AG04450 (cell line): ENCODE measurements at places on chromosomes 6 and 20.

- no peak for DNase-seq
Observed at GRCh38 chr6:51893366-51893765, 194.0 kb downstream of the PKHD1 start.

DNA sequence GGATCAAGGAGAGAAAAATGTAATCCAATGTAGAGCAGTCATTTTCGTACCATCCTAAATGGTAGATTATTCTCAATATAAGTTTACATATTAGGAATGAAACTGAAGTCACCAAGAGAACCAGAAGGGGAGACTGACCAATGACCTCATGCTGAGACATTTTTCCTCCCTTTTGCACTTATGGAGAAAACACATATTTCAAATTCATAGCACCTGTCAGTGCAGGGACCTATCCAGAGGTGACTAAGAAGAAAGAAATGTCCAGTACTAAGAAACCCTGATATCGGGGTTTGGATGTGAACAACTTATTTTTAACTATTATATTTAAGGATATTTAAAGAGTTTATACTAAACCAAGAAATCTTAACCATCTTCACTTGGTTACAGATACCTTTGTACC is 16.6 kb upstream of the LYRM2 start:
- no peak for DNase-seq

DNA sequence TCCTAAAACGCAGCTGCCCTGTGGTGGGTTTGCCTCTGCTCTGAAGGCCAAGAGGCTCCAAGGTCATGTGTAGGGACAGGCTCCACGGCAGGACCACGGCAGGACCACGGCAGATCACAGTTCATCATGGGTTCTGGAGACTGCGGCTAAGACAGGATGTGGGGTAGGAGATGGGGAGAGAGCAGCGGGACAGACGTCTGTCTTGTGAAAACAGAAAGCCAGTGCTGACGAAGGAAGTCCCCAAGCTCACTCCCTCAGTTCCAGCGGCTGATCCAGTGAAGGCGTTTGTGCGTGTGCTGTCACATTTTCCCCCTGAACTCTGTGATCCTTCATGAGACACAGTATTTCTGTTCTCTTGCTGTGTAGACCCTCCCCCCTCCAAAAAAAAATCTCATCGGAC is 67.9 kb upstream of the PTGIS start:
- DNase-seq, result no peak

GRCh38 chr6:116443105-116443504 is 18.1 kb upstream of the CALHM6 start:
- no peak for DNase-seq

- no peak for DNase-seq
Observed at GRCh38 chr6:167255918-167256553, 35.1 kb upstream of the UNC93A start.

- no peak for DNase-seq
Observed at GRCh38 chr6:81331526-81331925, 421.0 kb downstream of the TENT5A start.

DNA sequence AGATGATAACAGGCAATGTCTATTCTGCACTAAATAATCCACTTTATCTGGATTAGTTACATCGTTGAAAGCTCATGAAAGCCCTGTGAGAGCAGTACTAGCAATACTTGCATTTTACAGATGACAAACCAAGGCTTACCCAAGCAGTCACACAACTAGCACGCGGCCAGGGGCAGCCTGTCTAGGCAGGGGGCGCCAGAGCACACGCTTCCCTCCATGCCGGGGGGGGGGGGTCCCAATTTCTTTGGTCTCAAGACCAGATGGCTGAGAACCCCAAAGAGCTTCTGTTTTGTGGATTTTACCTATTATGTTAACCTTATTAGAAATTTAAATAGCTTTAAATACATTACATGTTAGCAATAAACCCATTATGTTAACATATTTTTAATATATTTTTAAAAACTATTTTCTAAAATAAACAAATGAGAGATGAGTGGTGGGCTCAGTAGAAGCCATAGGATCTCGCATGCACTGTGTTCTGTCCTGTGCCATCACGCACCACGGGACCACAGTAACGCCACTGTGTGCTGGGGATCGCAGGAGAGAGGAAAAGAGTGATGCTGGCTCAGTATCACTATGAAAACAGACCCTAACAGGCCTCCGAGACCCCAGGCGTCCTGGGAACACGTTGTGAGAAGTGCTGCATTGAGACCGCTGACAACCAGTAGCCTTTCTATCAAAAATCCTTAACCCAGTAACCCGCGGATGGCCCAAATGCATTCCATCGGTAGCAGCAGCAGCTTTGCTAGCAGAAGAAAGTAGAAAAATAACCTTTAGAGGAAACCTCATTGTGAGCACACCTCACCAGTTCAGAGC is 5.3 kb upstream of the PRR18 start:
- no peak for DNase-seq

DNA sequence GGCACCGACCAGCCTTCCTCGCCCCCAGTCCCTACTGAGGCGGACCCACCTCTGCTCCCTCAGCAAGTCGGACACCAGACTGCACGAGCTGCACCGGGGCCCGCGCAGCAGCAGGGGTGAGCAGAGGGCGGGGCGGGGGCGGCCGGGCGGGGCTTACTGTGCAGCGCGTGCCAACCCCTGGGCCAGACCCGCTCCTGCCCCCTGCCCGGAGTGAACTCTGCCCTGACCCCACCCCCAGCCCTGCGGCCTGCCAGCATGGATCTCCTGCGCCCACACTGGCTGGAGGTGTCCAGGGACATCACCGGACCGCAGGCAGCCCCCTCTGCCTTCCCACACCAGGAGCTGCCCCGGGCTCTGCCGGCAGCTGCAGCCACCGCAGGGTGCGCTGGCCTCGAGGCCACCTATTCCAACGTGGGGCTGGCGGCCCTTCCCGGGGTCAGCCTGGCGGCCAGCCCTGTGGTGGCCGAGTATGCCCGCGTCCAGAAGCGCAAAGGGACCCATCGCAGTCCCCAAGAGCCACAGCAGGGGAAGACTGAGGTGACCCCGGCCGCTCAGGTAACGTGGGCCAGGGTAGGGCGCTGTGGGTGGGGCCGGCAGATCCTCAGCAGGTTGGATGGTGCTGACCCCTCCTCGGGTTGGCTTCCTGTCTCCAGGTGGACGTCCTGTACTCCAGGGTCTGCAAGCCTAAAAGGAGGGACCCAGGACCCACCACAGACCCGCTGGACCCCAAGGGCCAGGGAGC is 1.5 kb upstream of the SLC2A4RG start:
- no peak for DNase-seq

GRCh38 chr6:47098570-47098993 is 56.5 kb upstream of the ADGRF1 start:
- peak; percentile 13 for DNase-seq

DNA sequence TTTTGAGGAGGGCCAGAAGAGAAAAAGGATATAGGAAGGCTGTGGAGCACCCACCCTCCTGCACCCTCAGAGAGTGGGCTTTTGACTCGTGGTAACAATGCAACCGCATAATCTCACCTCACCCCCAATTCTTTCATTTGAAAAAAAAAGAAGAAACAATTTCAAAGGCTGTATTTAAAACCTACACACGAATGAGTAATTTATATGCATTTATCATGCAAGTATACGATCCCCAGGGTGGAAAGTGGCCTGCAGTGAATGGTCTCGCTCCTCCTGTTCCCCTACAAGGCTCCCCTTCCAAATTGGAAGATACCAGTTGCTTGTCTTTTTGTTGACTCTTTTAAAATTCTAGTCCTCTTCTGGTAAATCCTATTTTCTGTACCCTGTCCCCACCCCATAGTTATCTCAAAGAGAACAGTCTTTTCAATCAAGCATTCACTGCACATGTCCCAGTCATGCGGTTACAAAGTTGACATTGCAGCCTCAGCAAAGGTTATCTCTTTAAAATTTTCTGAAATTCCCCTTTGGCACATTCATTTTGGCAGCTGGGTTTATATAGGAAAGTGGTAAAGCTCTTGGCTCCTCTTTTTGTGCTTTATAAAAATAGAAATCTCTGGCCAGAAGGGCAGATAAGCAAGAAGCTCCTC is 110.6 kb downstream of the ARID1B start:
- no peak for DNase-seq

DNA sequence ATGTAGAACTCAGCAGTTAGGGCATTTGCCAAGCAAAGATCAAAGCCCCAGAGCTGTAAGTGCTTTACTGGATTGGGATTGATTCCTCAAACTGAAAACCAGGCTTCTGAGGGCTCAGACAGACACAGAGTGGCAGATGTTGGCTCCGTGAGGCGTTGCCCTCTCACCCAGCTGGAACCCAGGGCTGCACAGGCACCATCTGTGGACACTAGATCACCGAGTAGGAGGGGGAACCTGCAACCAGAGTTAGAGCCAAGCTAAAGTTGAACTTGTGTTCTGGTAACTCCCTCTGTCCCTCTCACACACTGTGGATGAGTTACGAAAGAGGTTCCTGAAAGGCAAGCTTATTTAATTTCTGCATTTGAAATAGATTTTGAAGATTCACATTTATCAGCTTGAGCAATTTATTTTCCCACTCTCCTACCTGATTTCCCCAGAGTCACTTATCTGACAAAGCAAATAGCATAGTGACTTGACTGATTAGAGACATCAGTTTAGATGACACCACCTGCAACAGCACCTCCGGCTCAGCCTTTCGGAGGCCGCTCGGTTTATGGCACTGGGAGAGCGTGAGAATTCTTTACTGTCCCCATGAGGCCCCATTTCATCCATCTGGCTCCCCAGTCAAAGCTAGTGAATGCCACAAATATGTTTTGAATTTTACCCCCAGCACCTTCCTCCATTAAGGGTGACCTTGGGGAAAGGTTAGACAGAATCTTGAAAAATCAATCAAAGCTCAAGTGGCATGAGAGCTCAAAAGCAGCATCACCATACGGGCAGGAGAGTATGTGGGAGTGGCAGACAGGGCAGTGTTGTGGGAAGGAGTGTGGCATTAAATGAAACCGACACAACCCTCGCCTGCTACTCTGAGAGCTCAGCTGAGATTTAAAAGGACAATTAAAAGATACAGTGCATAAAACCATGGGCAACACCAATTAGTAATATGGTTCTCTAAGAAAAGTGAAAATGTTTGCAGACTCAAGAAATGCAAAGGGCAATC is 48.5 kb downstream of the RPF2 start:
- DNase-seq, result no peak

- no peak for DNase-seq
Observed at GRCh38 chr6:19925533-19925932, 88.4 kb downstream of the ID4 start.

DNA sequence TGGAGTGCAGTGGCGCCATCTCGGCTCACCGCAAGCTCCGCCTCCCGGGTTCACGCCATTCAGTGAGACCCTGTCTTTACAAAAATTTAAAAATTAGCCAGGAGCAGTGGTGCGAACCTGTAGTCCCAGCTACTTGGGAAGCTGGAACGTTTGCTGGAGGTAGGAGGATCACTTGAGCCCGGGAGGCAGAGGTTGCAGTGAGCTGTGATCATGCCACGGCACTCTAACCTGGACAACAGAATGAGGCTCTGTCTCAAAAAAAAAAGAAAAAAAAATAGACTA is 5.7 kb upstream of the PARD6B start:
- DNase-seq, result no peak

DNA sequence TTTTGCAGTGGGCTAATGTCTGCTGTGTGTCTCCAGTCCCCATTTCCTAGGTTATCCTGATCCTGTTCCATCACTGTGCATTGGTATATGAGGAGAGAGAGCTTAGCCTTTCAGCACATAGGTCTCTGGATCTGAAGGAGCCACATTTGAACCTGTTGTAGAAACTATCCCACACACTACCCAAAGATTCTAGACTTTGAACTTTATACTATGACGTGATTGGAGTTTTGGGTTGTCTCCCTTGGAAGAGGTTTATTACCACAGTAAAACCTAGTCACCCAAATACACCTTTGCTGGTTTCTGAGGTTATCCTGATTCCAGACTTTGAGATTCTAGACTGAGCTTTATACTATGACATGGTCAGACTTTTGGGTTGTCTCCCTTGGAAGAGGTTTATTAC is 8.0 kb upstream of the OSTM1 start:
- DNase-seq, result no peak

DNA sequence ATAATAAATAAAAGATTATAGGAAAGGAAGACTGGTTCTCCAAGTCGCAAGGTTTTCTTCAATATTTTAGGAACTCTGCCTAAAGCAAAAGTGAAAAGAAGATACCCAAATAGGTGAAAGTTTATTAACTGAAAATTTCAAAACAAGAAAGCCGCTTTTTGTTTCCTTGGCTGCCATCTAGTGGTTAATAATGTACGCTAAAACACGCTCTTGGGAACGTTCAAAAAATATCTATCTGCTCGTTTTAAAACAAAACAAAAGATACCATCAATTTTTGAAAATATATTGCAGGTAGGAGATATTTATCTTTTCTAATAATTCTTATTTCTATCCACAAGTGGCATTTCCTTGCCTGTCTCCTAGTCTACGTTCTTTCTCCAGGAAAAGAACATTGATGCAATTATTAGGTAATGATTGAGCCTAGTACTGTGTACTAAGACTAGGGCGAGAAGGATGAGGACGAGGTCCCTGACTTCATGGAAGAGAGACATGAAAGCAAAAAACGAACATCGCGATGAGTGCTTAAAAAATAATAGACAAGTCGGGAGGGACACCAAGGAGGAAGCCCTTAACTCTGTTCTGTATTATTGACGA is 97.2 kb downstream of the SPTLC3 start:
- no peak for DNase-seq

- DNase-seq, result no peak
Observed at GRCh38 chr20:62485062-62485700, 9.4 kb upstream of the GATA5 start.

- DNase-seq, result no peak
Observed at GRCh38 chr6:169266746-169267591, 13.3 kb upstream of the THBS2 start.

DNA sequence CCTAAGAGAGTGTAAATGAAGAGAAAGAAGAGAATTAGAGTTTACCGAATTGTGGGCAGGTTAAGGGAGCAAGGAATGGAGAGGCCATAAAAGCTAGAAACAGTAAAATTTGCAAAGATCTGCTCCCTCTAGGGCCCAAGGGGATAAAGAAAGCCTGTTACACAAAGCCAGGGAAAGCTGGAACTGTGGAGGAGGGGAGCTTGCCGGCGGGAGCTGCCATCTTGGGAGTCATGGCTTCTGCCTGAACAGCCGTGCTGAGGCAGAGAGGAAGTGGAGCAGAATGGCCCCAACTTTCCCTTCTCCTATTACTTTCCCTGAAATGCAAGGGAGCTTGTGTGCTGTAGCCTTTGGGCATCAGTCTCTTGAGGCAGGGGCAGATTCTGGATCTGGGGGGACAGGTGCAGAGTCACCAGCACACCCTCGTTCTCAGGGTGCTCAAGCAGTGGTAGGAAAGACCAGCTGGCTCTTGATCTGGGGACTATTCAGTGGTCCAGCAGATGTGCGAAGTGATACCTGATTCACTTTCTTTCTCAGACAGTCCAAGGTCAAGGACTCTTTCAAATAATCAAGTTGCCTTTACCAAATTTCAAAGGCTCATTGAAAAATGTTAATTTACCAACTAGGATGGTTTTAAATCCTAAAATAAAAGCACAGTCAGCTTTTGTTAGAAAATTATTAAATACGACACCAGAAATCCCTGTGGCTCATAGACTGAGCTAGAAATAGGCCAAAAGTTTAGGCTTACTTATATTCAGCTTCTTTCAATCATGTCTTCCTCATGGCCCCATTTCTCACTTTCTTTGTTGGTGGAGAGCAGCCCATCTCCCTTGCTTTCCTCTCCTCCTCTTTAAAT is 25.7 kb downstream of the LAMA4 start:
- no peak for DNase-seq

- DNase-seq, result no peak
Observed at GRCh38 chr20:11247046-11248010, 573.5 kb upstream of the JAG1 start.
